ENCODE measurements at places on chromosomes 11 and 22.

DNA sequence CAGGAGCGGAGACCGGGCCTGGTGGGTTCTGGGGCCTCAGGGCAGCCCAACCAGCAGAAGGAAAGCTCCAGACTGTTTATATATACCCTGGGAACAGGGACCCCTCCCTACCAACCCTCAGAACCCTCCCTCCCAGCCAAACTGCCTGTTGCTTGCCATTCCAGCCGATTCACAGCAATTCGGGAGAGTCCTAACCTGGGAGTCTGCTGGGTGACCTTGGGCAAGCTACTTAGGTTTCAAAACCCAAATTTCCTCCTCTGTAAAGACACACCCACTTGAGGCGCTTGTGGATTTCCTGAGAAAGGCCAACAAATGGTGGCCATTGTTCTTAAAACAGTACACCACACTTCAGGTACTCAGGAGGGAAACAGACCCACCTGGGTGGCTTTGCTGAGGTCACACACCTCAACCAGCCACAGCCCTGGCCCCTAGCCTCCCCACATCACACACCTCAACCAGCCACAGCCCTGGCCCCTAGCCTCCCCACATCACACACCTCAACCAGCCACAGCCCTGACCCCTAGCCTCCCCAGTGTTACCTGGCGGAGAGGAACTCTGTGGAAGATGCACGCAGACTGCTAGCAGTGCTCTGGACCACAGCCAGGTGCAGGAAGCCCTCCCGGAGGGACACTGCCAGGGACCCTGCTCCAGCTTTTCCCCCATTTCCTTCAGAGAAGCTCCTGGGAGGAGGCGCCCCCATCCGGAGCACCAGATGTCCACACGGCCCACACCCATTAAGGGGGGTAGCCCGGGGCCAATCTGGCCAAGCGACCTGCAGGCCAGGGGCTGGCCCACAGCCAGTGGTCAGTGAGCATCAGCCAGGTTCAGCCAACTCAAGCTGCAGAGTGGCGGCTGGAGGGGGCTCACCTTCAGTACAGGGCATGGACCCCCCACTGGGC, 6.2 kb downstream of the SHISA8 start:
- DNase-seq: no peak

DNA sequence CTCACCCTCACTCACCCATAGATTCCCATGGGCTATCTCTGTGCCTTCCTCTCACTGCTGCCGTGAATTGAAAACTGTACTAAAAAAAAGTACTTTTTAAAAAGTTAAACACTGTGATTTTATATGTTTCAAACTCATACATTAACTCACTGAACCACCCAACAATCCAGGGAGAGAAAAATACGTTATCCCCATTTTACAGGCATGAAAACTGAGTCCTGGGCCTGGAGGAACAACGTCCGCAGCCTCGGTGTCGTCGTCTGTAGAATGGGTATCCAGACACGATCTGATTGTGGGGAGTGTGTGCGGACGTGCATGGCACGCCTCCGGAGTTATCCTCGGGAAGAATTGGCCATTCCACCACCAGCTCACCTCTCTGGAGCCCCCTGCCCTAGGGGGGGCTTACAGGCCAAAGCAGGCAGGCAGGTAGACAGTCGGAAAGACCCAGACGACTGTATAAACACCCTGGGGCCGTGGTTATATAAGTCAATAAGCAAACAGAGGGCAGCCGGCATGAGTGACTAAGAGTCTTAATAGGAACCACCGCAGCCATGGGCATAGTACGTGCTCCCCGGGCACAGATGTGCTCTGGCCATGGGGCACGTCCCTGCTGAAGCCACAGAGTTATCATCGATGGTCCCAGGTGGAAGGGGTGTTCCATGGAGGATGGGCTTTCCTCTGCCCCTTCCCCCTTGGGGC, 7.1 kb upstream of the PDGFB start:
- DNase-seq: peak; percentile 55

GRCh38 chr11:41018224-41018623, 441.2 kb downstream of the LRRC4C start:
- no peak for DNase-seq

GRCh38 chr22:25701056-25701780, 40.8 kb upstream of the MYO18B start:
- no peak for DNase-seq

- no peak for DNase-seq
Measured at GRCh38 chr11:22543261-22543660, 82.4 kb downstream of the FANCF start.

DNA sequence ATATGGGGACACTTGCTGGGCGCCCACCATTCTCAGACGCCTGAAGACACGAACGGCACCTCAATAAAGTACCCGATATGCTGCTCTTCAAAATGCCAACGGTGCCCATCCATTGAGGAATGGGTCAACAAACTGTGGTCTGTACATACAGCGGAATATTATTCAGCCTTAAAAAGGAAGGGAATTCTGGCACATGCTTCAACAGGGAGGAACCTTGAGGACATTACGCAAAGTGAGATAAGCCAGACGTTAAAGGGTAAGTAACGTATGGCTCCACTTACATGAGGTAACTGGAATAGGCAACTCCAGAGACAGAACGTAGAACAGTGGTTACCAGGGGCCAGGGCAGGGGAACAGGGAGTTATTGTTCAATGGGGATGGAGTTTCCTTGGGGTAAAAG, 28.0 kb downstream of the PRDM10 start:
- no peak for DNase-seq

GRCh38 chr11:125182573-125182972, 18.0 kb downstream of the PKNOX2 start:
- DNase-seq: no peak
